Activated CD4-positive, alpha-beta T cell treated with anti-CD3 and anti-CD28 coated beads, Interleukin-2, amount 50 U/mL, for 16 hours (primary cell): ENCODE measurements at places on chromosomes 6 and 20.

DNA sequence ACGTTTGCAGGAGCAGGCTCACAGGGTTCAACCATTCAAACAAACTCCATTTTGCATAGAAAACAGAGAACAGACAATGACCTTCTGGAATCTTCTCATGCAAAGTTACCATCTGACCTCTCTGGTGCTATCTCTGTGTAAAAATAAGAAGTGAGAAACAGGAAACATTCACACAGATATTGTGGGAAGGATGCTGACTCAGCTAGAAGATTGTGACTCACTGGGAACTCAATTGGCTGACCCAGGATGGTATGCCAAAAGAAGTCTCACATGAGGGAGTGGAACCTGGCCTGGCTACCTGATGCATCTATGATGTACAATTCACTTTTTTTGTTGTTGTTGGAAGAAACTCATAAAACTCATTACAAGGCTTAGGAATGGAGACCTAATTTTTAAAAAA lies 61.1 kb upstream of the TBX18 start:
- DNase-seq: no peak

GRCh38 chr6:10837009-10837621 lies 1.2 kb downstream of the MAK start:
- DNase-seq: no peak

- DNase-seq: peak; percentile 77
These were observed 182.4 kb downstream of the TSHZ2 start for GRCh38 chr20:53154540-53154939.

- no peak for DNase-seq
These were observed 88.3 kb downstream of the ANKRD60 start for GRCh38 chr20:58139849-58140786.

- DNase-seq: no peak
These were observed 173.2 kb downstream of the CDH26 start for GRCh38 chr20:60131375-60131774.
